Endodermal cell (in vitro differentiated cells): ENCODE measurements at places on chromosomes 4 and X. TPM values are rescaled to one million over a fixed set of nuclear protein-coding genes. Genes with fewer than 3 reads are reported as not detected.

- DNase-seq = no peak
These were observed 2.0 kb downstream of the PARM1 start for GRCh38 chr4:74934888-74935287.

The CXXC4 gene
- total RNA-seq = 5.6 and 6.3 TPM in 2 replicates

The GPC4 gene
- 829 and 857 TPM in 2 replicates for total RNA-seq

GRCh38 chrX:139639253-139639652 lies 68.7 kb downstream of the MCF2 start:
- no peak for DNase-seq

- no peak for DNase-seq
These were observed 511.3 kb upstream of the PCDH7 start for GRCh38 chr4:30208731-30209435.

DNA sequence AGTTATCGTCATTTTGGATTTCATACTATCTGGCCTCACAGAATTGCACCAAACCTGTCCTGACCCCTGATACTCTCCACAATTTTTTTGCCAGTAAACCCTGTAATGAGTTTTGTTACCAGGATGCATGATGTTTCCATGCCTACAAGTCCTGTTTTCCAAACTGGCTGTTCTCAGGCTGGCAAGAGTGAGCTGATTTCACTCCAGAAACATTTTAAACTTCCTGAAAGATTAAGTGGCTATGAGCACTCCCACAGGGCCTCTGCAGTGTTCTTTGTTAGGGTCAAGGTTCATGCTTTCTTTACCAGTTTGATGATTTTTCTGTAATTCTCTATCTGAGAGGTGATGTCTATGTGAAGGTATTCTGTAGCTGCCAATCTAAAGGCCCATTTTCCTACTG lies 31.7 kb upstream of the PDLIM3 start:
- DNase-seq = no peak

GRCh38 chr4:925771-926500 lies 6.2 kb downstream of the GAK start:
- DNase-seq = no peak
